ENCODE measurements at places on chromosomes 4 and X.

DNA sequence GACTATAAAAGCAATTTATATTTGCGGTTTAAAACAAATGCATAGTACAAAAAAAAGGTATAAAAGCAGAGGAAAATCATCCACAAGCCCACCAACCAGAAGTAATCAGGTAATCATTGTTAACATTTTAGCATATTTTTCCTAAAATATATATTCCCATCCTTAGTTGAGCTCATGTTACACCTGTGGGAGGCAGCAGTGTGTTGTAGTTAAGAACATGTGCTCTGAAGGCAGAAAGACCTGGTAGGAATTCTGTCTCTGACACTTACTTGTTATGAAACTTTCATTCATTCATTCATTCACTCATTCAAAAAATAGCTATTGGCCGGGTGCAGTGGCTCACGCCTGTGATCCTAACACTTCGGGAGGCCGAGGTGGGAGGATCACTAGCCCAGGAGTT is 15.4 kb upstream of the CDKL5 start:
- no peak overlapping the region for H3K4me3 ChIP-seq
- H3K4me1 ChIP-seq: no peaks in the 10 kb centered on the region
- H3K36me3 ChIP-seq: no peaks in the 10 kb centered on the region
- no peak overlapping the region for H3K27ac ChIP-seq
- no peaks in the 10 kb centered on the region for H3K27me3 ChIP-seq
- no peak for DNase-seq

GRCh38 chr4:128291096-128291495 is 3.5 kb upstream of the PGRMC2 start:
- peaks cover 14% of the 10 kb centered on the region for H3K4me1 ChIP-seq
- peaks cover 12% of the 10 kb centered on the region for H3K36me3 ChIP-seq
- H3K27me3 ChIP-seq: no peaks in the 10 kb centered on the region
- no peak overlapping the region for H3K4me3 ChIP-seq

DNA sequence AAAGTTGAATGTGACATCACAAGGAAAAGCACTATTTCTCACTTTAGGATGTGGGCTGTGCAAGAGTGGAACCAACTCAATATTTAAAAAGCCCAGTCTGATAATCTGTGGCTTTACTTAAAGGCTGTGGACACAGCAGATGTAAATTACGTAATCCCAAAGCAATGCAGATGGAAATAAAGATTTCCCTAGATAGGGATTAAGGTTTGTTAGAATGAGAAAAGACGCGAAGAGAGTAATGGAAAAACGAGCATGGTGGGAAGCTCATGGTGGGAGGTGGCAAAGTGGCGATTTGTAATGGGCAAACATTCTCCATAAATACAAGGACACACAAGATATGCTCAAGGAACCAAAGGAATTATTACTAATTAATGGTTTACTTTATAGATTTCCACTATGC is 985.5 kb downstream of the FSTL5 start:
- DNase-seq: no peak
- no peaks in the 10 kb centered on the region for H3K27me3 ChIP-seq
- no peak overlapping the region for H3K4me3 ChIP-seq
- no peaks in the 10 kb centered on the region for H3K4me1 ChIP-seq

DNA sequence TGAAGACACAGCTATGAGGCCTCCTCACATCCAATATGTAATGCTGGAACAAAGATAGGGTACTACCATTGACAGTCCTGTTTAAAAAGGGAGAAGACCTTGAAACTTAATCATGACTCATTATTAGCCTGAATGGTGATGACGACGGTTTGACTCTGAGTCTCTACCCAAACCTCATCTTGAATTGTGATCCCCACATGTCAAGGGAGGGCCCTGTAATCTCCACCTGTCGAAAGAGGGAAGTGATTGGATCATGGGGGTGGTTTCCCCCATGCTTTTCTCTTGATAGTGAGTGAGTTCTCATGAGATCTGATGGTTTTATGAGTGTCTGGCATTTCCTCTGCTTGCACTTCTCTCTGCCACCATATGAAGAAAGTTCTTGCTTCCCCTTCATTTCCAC is 395.3 kb upstream of the CPEB2 start:
- H3K27ac ChIP-seq: no peak overlapping the region
- H3K36me3 ChIP-seq: no peaks in the 10 kb centered on the region

DNA sequence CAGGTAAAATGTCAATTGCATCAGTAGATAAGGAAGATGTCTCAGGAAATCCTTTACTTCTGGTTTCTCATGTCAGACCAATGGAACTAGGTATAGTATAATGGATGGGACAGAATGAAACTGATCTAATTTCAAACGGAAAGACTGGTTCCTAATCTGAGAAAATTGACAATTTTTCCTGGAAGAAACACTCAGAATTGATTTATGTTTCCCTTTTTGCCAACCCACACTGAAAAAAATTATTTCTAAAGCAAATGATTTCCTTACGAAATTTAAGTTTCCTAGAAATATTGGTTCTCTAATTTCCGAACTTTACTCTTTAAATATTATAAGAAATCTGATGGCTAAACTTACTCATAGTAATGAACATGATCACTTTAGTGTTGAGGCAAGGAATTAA is 19.1 kb downstream of the PPAT start:
- H3K27me3 ChIP-seq: no peaks in the 10 kb centered on the region
- H3K4me3 ChIP-seq: no peak overlapping the region
- H3K4me1 ChIP-seq: peaks cover 14% of the 10 kb centered on the region
- no peaks in the 10 kb centered on the region for H3K36me3 ChIP-seq
- no peak overlapping the region for H3K27ac ChIP-seq
- DNase-seq: no peak
